HFFc6 (cell line): ENCODE measurements at places on chromosomes 3 and 15. TPM values are rescaled to one million over a fixed set of nuclear protein-coding genes. Genes with fewer than 3 reads are reported as not detected.

DNA sequence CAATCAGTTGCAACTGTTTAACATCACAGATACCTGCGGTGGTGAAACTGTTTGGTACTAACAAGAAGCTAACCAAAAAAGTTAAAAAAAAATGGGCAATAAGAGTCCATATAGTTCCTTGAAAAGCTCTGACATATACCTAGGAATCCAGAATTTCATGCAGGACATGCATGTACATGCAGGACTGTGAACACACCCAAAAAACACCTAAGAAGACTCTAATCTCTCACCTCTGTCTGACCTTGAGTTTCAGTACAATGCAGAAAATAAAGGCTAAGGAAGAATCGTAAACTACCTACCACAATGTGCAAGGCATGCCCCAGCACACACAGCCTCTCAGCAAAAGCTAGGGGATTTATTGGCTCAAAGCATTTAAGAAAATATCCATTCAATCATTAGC, 110.7 kb upstream of the GOLGA8J start:
- no peak for DNase-seq

DNA sequence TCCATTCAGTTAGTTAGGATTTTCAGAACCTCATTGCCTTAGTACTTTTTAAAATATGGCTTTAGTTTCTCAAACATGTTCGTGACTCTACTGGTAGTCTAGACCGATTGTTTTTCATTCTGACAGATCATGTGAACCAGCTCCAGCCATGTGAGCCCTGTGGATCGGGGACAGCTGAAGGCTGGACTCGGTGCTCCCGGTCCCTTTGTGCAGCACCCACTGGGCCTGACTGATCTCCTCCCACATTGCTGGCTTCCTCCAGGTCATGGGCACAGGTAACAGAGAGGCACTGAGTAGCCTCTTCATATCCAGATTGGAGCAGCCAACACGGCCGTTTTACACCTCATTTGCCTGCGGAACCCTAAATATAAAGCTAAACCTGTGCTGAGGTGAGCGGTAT, 30.5 kb downstream of the NIPA2 start:
- DNase-seq: no peak

Gene ASB14
- total RNA-seq: not detected in 3 replicates

DNA sequence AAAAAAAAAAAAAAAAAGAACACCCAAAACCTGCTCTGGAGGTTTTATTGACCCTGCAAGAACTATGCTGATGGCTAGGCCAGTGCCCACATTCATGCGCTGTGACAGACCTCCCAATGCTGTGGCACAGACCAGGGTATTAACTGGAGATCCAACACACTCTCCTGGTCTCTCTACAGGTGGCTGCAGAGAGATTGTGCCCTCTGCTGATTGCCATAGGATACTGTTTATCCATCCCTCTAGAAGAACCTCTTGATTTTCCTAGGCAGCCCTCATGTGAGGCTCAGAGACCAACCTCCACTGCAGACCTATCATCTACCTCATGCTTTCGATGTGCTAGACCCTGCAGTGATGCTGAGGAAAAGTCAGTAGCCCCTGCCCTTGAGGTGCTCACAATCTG, 125.5 kb upstream of the TRIM42 start:
- DNase-seq: no peak

GRCh38 chr3:33467786-33468185, 27.6 kb upstream of the UBP1 start:
- DNase-seq: no peak

Gene GOLGA8S
- 0.06 to 0.08 TPM in 2 of 3 replicates, not detected in the other for total RNA-seq

- DNase-seq: no peak
Observed at GRCh38 chr15:74130155-74130848, at the start of gene ISLR2. Gene ISLR2 (plus strand): TSS chr15:74130586. CDS start chr15:74132755, 2,169 bp downstream.

DNA sequence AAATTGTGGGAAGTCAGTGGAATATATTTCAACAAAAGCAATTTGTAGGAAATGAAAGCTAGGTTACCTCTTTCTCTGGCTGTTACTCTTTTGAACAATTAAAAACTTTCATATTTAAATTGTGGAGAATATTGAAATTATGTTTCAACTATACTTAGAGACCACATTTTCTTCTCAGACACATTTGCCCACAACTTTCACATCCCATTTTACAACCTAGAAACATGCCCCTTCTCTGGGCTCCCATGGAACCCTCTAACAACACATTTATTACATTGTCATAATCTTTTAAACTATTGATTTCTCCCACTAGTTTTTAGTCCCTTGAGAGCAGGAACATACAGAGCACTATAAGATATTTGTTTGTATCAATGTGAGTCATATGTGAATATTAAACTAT, 211.7 kb upstream of the TTC14 start:
- DNase-seq: no peak

DNA sequence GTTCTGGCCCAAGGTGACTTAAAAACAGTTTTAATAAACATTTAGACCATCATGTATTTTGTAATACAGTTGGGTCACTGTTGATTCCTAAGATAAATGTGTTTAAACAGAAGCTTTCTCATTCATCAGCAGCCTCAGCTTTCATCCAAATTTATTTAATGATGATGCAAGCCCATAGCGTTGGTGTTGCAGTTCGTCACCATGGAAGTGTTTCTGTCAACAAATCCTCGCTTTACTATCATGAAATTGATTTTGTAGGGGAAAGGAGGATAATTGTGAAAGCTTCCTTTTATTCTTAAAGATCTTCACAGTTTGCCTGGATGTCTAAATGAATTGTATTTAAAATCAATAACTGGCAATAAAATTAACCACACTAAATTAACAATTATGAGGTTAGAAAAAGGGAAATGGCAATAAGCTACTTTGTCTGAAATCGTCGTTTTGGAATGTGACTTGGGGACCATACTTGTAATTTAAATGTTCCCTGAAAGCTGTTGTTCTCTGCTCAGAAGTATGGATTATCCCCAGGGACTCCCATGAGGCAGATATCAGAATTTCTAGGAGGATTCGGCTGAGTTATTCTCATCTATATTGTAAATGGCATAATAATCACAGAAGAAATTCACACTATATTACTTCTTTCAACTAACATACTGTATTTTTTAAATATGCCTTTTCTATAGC, 29.0 kb downstream of the CMSS1 start:
- peak; percentile 36 for DNase-seq

Gene LRTM1
- not detected in 3 replicates for total RNA-seq

Gene CHL1
- not detected in 3 replicates for total RNA-seq

DNA sequence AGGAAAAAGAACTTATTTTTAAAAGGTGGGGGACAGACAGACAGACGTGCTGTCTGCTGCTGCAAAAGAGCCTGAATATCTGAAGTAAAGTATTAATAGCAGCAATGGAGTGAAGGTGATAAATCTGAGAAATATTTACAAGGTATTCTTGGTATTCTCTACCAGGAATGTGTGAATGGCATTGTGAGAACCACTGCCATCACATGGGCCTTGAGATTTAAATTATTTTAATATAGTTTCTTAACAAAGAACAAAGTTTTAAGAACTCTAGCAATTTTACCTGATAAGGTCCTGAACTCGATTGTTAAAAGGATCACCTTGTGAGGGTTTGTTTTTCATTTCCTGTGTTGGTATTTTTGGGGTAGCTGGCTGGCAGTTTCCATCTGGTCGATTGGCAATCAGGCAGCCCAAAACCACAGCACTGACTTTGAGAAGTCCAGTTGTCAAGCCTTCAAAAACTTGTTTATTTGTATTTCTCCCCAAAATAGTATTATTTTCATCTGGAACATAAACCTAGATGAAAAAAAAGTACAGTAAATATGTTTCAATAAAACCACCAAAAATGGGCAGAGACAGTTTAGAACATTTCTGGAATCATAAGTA, 97.3 kb downstream of the ISL2 start:
- DNase-seq: peak; percentile 37

GRCh38 chr3:181718369-181718768, 6.6 kb downstream of the SOX2 start:
- DNase-seq: no peak

Gene UBE2Q2
- 38.4 to 44.2 TPM (median 42.8 TPM) in 3 replicates for total RNA-seq

DNA sequence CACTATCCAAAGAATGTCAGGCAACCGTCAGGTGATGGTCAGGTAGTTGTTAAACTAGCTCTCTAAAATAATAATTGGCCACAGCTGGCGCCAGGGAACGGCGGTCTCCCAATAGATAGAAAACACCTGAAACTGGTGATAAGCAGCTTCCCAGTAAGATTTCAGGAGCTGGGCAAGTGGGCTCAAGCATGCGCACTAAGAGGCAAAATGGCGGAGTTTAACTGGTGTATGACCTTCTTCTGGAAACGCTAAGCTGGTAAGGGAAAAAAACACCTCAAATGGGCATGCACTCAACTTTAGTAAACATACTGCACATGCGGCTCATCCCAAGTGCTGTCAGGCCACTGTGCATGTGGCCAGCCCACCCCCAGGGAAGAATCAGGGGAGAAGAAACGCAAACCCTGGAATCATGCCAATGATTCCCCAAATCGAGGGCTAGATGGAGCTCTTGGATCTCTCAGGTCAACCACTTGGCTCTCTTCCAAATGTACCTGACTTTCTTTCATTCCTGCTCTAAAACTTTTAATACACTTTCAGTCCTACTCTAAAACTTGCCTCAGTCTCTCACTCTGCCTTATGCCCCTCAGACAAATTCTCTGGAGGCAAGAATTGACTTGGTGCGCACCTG, 195.0 kb downstream of the ZNF621 start:
- no peak for DNase-seq

GRCh38 chr3:115388166-115388565, 235.1 kb upstream of the GAP43 start:
- DNase-seq: no peak

Gene ZBED2
- total RNA-seq: 0.16 to 0.28 TPM (median 0.21 TPM) in 3 replicates

Gene MKRN2OS
- total RNA-seq: not detected in 3 replicates

- no peak for DNase-seq
Observed at GRCh38 chr3:10737785-10738184, 78.2 kb upstream of the SLC6A11 start.

Gene ST6GAL1
- 1.8 to 2.3 TPM (median 1.9 TPM) in 3 replicates for total RNA-seq

DNA sequence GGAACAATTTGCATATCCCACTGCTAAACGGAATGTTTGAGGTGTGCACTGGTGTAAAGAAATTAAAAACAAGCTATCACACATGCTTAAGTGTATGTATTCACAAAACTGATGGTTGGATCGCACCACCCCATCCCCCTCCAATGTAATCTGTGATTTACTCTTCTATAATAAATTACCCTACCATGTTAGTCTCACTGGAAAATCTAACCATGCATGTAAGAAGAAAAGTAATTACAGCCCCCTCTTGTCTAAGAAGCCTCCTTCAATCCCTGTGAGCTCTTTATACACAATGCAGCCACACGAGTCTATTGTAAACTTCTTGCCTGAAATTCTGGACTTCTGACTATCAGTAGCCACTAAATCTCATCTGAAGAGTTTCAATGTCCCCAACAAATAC, 173.6 kb downstream of the ZBTB20 start:
- DNase-seq: no peak

DNA sequence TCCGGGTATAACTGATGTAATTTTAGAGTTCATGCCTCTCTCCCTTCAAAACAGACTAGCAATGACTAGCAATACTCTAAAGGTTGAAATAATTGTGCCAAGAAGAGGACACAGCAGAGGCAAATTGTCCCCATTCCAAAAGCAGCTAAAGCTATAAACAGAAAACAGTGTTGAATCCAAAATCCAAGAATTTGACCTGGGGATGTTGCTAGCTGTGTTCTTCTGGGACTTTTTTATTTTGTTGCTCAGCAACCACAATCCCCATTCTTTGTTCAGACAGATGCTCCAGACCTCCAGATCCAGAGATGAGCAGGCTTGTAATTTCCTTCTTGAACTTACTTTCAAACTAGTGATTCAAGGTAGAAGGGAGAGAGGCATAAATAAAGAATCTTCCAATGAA, 191.5 kb downstream of the FOXB1 start:
- DNase-seq: no peak

DNA sequence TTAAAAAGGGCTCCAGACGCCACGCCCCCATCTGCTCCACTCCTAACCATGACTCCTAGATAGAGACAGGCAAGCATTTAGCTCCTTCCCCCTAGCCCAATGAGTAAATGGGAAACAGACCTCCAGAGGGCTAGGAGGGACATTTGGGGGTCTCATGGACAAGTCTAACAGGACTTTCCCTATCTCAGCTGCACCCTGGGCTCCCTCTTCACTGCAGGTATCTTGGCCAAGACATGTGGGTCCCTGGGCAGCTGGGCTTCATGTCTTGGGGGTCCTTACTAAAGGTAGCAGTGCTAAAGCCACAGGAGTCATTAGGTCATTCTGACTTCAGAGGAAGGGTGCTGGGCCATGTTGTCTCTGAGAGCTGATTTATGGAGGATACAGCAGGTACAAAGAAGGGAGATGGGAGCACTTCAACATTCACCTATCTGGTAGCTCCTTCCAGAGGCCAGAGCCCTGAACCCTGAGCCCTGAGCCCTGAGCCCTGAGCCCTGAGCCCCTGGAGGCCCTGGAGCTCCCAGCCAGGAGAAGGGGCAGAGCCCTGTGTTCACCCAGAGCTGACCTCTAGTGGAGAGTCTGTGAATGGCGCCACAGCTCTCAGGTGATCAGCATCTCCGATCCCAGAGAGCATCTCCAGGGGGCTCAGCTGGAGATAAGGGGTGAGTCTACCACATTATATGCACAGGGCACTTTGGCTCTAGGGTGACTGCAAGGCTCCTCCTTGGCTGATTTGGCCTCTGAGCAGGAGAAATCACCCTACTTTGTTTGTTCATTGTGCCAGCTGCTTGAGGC, 40.1 kb upstream of the EPHB1 start:
- DNase-seq: peak; percentile 49

DNA sequence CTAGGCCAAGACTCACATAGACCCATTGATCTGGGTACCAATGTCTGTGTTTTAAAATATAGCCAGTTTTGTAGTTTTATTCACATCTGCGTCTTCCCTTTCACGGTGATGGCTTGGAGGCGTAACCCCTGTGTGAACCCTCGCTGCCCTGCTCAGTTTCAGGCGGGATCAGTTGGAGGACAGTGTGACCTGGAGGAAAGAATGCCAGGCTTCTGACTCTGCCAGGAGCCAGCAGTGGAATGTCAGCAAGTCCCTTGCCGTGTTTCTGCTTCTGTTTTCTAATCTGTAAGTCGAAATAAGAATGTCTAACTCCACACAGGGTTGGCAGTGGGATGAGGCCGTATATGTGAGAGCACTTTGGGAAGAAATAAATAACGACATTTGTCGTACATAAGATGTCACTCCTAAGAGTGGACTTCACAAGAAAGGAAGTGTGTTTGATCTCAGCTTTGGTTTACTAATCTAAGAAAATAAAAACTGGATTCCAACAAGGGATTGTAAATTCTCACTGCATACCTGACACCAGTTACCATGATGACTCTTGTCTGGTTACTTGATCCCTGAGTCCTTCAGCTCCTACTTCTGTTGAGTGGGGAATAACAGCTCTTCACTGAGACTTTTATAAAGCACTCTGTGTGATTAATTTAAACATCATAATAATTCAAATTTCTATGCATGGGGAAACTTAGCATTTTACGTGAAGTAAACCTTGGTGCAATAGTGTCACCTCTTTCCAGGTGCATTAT, 6.3 kb upstream of the CA12 start:
- no peak for DNase-seq

GRCh38 chr15:66482539-66482938, 15.0 kb downstream of the SNAPC5 start:
- DNase-seq: no peak

DNA sequence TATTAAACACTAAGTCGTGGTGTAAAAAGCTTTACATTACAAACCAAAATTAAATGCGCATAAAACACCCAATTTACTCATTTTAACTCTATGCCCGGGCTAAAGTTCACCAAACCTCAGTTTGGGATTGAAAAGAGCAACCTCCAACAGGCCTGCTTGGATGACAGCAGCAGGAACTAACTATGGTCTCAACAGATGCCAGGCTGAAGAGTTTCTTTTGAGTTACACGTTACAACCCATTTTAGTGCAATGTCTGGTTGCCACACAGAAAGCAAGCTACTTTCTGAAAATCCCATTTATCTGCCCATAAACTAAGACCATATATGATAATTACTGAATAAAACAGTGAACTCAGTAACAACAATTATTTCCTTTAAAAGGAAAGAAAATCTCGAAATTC, 2.2 kb downstream of the SATB1 start:
- DNase-seq: no peak
